ENCODE measurements at places on chromosomes 13 and 19.

GRCh38 chr19:46115396-46116106 is 8.9 kb downstream of the IGFL3 start:
- peak; percentile 36 for DNase-seq

- no peak for DNase-seq
Measured at GRCh38 chr19:46787331-46788261, 798 bp downstream of the SLC1A5 start.

GRCh38 chr19:3679138-3679537 is 21.1 kb downstream of the PIP5K1C start:
- DNase-seq = no peak

DNA sequence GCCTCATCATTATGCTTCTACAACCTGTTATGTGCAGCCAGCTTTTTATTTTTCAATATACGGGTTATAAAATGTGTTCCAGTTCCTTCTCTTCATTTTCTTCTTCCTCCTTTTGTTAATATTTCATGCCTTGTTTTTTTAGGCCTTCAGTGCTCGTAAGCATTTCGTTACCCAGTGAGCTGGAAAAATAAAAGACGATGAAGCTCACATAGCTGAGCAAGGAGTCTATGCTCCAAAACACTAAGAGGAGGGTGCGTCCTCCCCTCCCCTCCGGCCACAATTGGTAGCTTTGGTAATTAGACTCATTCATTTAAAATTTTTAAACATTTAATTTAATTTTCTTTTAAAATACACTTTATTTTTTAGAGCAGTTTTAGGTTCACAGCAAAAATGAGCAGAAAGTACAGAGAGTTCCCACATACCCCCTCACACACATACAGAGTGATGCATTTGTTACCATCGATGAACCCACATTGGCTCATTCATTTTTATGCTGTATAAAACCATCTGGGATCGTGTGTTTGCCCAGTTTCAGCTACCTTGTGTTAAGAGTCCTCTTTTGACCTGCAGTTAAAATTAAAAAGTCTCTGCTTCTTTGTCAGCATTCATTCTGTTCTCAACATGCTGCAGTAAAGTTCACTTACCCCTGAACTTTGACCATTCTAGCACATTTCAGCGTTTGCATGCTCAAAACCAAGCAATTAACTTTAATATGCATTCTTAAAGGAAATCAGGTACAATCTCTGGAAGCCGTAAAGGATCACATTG is 223.9 kb downstream of the LACC1 start:
- DNase-seq = no peak

DNA sequence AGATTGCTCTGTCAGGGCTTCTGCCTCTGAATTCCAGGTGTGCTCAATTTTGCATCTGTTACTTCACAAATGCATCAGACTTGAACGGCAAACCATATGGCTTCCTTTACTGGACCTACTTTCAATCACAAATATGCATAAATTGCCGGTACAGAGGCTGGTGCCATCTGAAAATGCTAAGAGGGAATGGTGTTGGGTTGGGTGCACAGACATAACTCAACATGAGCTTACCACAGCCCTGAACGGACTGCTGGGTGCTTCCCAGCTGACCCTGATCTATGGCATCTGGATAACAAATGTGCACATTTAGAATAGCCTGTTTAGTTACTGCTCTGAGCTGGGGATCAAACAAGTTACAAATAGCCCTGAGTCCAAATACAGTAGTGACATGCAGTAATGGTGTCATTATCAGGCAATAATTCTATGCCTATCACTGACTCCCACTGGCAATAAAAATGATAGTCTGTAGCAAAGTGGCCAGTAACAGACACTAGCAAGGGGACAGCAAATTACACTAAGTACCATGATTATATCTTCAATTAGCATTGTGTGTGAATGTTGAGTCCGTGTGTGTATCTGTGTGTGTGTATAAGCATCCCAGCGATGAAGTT is 927.3 kb downstream of the DIAPH3 start:
- DNase-seq = no peak
